ENCODE measurements at places on chromosomes 1 and 21.

DNA sequence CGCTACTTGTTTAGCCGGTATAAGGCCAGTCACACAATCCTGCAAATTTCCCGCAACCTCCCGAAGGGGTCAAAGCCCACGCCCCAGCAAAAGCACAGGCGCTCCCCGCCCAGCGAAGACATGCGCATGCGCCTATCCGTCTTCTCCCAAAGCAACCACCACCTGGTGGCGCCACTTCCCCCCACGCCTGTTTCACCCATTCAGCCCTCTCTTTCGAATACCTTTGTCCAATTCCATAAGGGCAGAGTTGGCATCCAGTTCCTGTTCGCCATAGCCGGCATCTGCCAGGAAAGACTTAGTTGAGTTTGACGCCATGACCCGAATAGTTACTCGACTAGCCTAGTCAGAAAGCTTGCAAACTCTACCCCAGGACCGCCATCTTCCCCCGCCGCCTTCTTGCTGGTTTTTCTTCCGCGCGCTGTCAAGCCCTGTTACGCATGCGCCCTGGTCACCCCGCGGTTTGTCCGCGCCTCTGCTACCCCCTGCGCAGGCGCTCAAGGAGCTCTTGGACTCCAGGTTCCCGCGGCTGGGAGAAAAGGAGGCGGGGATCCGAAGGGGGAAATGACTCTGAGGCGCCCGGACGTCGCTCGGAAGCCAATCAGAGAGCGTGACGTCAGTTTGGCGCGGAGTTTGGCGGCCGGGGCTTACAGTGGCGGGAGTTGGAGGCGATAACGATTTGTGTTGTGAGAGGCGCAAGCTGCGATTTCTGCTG, at the start of the genes DTL and INTS7:
DTL (plus strand) TSS at position 626 of the 712 bp plus-strand sequence. CDS start 143 bp downstream, outside the sequence.
INTS7 (minus strand) TSS at position 435 of the 712 bp plus-strand sequence; CDS start at position 315, 120 bp downstream.
- peak; percentile 100 for DNase-seq

- DNase-seq = no peak
Measured at GRCh38 chr1:201639391-201639790, 100.5 kb downstream of the NAV1 start.

DNA sequence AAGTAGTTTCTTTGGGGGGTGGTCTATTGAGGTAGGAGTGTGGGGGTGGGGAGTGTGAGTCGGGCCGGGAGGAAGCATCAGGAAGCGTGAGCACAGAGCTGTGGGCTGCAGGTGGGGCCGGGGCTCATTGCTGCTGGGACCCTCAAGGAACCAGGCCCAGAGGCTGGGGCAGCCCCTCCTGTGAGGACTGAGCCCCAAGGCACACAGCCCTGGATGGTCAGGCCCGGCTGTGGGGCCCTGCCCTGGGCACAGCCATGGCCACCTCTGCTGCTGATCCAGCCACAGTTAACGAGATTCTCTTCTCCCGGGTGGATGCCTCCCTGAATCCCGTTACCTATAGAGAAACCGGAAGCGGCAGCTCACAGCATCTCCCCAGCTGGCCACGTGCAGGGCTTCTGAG, 22.9 kb upstream of the SUMO3 start:
- no peak for DNase-seq

- peak; percentile 41 for DNase-seq
Measured at GRCh38 chr1:27388337-27389005, 4.0 kb upstream of the GPR3 start.

GRCh38 chr1:201282931-201283829, at the start of gene PKP1:
TSS of gene PKP1 (plus strand) at chr1:201283506. CDS start at chr1:201283703, 197 bp downstream.
- no peak for DNase-seq

DNA sequence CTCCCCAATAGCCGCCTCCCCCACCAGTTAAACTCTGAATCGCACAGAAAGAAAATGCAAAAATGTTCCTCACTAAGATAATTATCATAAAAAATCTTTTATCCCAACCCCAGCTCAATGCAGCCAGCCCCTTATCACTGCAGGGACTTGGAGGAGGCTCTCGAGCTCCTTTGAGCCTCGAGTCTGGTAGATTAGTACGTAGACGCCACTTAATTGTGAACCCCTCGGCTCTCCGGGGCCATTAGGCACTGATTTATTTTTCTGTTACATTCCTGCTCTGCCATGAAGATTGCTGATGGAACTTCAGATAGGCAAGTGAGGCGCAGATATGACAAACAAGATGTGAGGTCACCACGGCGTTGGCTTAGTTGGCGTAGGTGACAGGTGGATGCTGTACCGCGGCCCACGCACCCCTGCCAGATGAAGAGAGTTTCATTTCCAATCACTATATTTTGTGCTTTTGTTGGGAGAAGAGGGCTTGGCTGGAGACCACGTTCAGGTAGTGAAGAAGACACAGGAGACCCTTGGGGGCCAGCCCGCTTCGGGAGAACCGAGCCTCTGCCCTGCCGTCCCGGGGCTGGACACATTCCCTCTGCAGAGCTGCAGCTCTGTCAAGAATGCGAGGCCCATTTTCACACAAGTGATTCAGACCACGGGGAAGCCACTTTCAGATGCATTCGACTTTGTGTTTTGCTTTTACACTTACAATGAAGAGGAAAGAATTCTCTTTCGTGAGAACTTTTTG, 55.9 kb upstream of the ARHGEF16 start:
- DNase-seq = no peak

DNA sequence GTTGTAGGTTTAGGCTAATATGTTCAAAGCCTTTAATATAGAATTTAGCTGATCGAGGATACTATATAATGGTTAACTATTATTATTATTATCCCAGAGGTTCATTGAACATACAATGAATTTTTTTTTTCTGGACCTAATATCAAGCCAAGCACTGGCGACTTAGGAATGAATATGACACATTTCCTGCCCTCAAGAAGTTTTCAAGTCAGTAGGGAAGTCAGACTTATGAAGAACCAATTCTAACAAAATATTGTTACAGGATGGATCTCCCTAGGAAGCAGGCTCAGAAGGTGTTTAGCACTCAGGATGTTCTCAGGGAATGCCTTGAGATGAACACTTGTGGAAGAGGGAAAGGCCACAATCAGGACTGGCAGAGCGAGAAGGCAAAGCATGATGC, 211.8 kb upstream of the FGGY start:
- DNase-seq = no peak

DNA sequence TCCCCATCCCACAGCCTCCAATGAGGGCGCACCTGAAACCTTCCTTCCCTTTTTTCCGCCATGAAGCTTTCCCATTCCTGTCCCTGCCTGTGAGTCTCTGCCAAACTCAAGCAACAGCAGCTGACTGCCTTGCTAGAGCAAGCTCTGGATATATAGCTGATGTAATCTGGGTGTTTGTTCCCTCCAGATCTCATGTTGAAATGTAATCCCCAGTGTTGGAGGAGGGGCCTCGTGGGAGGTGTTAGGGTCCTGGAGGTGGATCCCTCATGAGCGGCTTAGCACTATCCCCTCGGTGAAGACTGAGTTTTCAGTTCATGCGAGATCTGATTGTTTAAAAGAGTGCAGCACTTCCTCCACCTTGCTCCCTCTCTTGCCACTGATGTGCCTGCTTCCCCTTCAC, 204.4 kb upstream of the MAP1LC3C start:
- no peak for DNase-seq

GRCh38 chr1:183710734-183711133, 57.6 kb upstream of the APOBEC4 start:
- DNase-seq = no peak

- DNase-seq = no peak
Measured at GRCh38 chr1:230392920-230393521, 33.1 kb downstream of the PGBD5 start.

DNA sequence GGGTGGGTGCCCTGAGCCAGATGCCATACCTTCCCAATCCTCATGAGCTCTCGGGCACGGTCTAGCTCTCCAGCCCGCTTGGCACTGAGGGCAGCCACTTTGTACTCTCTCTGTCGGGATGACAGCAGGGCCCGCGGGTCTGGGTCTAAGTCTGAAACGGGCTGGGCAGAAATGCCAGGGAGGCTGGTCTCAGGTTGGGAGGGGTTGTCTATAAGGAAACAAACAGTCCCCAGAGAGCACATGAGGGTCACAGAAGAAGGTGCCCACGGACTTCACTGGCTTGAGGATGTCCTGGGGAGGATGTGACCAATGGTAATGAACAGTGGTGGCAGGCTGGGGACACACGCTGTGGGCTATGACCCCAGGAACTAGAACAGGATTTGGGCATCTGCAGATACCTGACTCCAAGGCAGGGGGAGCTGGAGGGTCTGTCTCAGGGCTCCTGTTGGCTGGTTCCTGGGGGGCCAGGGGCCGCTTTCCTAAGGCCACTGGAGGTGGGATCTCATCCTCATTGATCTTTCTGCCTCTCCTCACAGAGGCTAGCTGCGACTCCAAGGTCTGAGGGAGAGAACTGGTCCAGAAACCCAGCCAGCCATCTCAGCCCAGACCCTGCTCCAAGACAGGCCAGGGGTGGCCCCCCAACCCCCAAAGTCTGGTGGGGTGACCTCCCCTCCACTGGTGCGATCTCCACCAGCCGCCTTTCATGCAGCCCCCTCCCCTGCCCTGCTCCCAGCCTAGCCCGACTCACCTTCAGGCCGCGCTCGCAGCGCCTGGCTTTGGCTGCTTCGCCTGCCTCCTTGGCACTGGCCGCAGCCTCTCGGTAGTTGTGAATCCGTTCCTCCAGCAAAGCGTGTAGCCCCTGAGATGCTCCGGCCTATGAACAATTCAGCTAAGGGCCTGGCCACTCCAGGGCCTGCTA, 6.1 kb downstream of the CC2D1B start:
- no peak for DNase-seq

- no peak for DNase-seq
Measured at GRCh38 chr1:28134651-28135207, 41.8 kb downstream of the PTAFR start.

GRCh38 chr1:245298781-245299180, 144.0 kb downstream of the KIF26B start:
- DNase-seq = peak; percentile 81

- DNase-seq = no peak
Measured at GRCh38 chr1:218425647-218426342, 80.7 kb downstream of the TGFB2 start.

- DNase-seq = no peak
Measured at GRCh38 chr1:201223852-201224665, 33.4 kb downstream of the IGFN1 start.
